Nephron progenitor cell (in vitro differentiated cells): ENCODE measurements at places on chromosomes 2 and 18.
A peak's percentile ranks its signal among the peaks of the same experiment; 100 is the strongest.

DNA sequence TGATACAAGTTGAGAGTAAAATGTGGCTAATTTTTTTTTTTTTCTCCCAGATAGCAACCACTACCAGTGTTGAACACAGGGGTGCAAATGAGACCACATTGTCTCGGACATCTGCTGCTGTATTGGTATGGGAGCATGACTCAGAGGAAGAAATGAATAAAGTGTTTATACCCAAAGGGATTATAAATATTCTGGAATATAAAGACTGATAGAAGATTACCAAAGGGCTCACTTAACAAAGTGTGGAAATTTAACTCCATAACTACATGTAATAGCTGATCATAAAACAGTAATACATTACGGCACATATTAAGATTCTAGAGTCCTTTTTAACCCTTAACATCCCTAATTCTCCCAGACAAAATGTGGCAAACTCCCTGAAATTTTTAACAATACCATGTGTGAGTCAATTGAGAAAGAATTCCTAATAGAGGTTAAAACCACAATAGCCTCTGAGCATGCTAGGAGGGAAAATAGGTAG is 1023.0 kb upstream of the ACVR2A start:
- no peak for DNase-seq

DNA sequence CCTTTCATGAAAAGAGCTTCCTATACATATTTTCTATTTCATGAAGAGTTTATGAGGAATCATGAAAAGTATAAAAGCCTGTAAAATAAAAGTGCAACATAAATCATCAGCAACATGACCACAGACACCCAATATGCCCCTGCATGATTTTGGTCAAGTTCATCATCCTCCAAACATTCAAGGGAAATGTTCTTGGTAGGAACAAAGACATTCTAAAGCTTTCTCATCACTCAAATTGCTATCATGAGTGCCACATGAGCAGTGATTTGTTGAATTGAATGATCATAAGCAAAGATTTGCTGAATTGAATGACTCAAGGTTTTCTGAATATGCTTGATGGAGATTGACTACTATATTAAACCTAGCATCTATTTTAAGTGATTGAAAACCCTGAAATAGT is 172.2 kb downstream of the MBD2 start:
- no peak for DNase-seq

DNA sequence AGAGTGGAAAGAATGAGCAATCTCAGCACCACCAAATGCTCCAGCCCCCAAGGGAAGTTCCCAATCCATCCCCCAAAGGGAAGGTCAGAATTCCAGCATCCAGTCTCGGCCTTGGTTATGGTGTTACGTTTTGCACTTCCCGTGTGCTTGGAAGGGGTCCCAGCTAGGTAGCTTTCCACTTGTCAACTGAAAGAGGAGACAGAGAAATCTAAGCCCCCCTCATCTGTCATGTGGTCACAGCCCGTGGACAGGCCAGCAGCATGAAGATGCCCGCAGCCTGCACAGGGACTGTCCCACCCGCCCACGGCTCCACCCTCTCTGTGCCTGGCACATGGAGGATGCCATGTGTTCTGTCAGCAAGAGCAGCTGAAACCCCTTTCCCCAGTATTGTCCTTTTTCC is 32.1 kb downstream of the RHOB start:
- no peak for DNase-seq

GRCh38 chr18:75937306-75937705 is 509.8 kb upstream of the SMIM21 start:
- no peak for DNase-seq

- DNase-seq, result no peak
These were observed 141.8 kb upstream of the FHL2 start for GRCh38 chr2:105540642-105541041.

DNA sequence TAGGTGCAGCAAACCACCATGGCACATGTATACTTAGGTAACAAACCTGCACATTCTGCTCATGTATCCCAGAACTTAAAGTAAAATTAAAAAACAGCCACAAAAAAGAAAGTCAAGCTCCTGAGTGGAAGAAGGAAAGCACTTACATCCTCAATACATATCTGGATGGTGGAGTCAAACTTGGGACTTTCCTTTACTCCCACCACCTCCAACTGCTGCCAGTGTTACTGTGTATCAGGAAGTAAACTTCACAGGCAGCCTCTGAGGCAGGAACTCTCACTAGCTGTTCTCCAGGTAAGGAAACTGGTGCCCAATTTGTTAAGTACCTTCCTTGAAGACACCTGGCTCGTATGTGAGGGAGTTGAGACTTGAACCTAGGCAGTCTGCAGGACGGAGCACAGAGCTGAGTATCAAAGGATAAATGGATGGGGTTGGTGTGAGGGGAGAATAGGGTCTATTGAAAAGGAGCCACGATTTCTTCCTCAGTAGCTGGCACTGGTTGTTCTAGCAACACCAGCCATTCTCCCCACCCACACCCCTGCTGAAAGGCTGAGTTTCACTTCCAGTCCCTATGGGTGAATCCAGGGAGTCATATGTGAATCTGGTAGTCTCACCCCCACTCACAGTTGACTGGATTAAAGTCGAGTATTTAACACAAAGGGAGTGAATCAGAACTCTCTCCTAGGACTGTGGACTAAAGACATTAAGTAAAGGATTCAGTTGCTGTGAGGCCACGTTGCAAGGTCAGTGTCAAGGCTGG is 50.0 kb upstream of the GPR39 start:
- no peak for DNase-seq

DNA sequence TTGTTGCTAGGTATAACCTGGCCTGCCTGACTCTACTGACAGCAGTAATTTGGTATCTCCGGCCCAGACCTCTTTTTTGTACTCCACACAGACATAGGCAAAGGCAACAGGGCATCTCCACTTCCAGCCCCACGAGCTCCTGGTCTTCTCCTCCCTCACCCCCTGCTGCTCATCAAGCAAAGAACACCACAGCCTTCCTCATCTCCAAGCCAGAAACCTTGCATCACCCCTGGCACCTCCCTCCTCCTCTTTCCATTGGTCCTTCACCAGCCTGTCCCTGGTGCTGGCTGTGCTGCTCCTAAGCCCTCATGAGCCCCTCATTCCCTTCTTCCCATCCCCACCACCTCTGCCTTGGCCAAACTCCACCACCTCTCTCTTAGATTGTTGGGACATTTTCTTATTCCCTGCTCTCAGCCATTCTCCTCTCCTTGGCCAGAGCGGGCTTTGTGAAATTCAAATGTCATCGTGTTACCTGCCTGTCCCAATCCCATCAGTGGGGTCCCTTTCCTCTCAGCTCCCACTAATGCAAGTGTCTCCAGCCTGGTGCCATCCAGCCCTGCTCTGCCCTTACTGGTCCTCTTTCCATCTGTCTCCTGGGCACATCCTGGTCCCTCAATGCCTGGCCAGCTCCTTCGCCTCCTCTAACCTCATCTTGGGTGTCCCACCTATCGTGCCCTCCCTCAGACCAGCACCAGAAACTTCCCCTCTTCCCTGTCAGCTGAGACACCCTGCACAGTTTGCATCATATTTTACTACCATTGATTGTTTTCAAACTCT is 77.4 kb downstream of the INHBB start:
- DNase-seq, result no peak

- DNase-seq, result no peak
These were observed 180.6 kb upstream of the EPAS1 start for GRCh38 chr2:46116553-46116991.

GRCh38 chr2:43100883-43101662 is 125.3 kb downstream of the ZFP36L2 start:
- DNase-seq, result peak; percentile 58

- no peak for DNase-seq
These were observed 29.4 kb upstream of the IL1RN start for GRCh38 chr2:113098041-113098440.

- no peak for DNase-seq
These were observed 457.2 kb upstream of the HS6ST1 start for GRCh38 chr2:128775914-128776285.

GRCh38 chr2:229831805-229832509 is 89.9 kb downstream of the TRIP12 start:
- DNase-seq, result no peak

DNA sequence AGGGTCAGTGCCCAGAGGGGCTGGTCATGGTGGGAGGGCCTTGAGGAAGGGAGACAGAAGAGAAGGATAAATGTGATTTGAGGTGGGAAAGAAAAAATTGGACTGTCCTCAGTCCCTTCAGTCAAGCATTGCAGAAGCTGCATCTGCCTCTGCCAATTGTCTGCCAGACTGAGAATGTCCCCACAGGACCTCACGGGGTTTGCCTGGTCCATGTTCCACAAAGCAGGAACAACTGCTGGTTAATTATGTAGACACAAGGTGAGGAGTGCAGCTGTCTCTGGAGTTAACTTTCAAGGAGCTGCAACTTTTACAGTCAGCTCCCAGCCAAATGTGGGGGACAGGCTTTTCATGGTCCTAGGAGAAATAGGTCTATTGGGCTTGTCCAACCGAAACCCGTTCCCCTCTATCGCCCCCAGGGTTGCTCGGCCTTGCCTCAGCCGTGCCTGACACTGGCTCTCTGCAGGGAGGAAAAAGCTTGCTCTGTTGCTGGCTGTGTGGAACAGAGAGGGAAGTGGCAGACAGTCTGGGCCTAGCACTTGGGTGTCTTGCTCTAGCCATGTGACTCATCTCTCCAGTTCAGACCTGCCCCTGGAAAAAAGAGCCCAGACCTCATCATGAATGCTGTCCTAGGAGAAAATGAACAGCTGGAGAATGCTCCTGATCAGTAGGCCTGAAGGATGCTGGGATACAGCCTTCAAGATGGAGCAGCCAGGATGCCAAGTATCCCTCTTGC is 31.1 kb upstream of the PAX8 start:
- no peak for DNase-seq

DNA sequence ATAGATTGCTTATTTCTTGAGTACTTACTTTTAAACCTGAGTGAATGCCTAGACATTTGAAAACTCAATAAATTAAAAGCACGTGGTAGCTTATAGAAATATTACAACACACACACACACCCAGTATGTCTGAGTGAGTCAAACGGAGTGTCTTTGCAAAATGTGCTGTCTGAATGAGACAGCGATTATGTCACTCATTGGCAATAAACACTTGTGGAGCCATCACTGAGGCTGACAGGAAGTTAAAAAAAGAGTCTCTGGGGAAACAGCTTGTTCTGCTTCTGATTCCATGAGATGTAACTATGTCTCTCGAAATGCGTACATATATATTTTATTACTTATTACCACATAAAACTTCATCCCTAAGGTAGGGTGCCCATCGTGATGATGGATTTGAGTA is 22.3 kb upstream of the VPS4B start:
- DNase-seq, result no peak

DNA sequence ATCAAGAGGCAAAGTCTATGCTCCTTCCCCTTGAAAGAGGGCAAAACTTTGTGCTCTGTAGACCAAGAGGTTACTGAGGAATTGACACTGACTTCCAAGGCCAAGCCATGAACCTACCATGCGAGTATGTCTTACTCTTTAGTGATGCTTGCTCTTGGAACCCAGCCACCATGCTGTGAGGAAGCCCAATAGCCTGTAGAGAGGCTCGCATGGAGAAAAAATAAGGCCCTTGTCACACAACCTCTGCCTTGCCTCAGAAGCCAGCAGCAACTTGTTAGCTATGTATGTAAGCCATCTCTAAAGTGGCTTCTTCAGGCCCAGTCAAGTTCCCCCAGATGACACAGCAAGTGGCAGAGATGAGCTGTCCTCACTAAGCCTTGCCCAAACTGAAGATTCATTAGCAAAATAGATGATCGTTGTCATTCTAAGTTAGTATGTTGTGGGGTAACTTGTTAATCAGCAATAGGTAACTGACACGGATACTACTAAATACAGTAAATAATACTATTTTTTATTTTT is 66.1 kb upstream of the RGPD5 start:
- DNase-seq, result no peak

GRCh38 chr18:6960656-6961055 is 156.9 kb downstream of the LAMA1 start:
- no peak for DNase-seq

DNA sequence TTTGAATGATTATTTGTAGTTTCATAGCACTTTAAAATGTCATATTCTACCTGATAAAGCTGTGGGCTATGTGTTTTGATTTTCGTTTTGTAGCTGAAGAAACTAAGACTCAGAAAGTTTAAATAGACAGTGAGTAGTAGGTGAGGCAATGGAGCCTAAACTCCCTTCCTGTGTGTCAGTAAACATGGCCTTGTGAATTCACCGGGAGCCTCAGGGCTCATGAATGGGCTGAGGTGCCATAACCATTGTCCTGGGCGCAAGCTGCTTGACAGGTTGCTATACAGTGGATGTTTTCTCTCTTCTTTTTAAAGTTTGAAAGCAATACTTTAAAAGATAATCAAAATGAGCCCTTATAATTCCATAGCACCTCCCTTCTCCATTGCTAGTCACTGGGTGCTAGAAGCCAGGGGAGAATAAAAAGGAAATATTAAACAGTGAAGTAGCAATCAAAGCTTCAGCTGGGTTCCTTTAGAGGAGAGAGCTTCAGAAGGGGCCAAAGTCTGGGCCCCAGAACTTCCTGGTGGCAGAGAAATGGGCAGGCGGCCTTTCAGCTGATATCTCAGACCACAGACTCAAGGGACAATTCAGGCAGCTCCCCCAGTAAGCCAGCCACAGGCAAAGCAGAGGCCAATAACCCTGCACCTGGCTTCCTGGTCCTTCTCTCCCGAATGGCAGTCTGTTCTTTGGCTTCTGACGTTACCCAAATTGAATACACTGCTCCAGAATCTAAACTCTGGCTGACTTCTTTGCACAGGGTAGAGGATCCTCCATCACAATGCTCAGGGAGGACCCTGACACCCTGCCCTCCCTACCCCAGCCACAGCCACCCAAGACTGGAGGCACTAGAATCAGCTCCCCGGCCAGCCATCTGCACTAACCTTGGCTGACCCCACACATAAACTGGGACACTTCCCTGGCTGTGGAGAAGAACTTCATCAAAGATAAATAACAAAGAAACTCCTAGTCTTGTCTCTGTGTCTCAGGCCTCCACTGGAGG is 51.8 kb upstream of the NPAS2 start:
- no peak for DNase-seq

DNA sequence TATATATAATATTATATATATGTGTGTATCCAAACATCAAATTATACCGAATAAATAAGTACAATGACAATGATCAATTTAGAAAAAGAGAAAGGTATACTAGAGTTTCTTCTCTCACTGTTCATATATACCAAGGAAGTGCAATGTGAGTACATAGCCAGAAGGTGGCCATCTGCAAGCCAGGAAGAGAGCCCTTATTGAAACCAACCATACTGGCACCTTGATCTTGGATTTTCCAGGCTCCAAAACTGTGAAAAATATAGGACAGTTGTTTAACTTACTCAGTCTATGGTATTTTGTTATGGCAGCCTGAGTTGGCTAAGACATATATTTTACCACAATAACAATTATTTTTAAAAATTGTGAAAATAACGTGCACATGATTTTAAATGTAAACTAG is 1490.2 kb upstream of the SLC39A10 start:
- DNase-seq, result peak; percentile 10

GRCh38 chr2:65504814-65505697 is 72.7 kb upstream of the SPRED2 start:
- DNase-seq, result no peak
